DMS 273 treated with DMSO at 0.1 percent for 48 hours (cell line): ENCODE measurements at places on chromosomes 2 and 18.

DNA sequence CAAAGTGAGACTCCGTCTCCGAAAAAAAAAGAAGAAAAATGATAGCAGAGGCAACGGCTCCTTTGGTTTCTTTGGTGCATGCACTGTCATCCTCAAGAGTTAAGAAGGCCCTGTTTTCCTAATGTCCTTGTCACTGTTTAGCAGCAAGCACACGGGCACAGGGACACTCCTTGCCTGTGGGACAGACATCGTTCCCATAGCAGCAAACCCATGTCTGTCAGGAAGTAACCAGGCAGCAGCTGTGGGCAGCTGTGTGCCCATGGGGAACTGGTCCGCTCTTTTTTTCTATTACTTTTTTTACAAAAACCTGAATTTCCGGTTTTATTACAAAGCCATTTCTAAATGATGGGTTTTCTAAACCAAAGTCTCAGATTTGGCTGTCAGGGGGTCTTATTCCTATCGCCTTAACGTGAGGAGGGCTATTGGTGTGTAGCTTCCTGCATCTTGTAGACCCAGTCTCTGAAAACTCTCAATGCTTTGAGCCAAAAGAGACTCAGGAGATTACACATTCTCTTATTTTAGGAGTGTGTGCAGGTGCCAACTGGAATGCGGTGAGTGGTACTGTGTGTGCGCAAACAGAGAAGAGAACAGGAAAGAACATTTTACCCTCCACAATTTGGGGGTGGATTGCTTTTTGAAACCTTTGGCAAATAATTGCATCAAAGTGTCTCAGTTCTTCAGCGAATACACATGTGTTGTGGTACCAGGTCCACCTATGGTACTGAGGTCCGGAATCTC, 109.6 kb downstream of the COLEC12 start:
- DNase-seq: no peak

DNA sequence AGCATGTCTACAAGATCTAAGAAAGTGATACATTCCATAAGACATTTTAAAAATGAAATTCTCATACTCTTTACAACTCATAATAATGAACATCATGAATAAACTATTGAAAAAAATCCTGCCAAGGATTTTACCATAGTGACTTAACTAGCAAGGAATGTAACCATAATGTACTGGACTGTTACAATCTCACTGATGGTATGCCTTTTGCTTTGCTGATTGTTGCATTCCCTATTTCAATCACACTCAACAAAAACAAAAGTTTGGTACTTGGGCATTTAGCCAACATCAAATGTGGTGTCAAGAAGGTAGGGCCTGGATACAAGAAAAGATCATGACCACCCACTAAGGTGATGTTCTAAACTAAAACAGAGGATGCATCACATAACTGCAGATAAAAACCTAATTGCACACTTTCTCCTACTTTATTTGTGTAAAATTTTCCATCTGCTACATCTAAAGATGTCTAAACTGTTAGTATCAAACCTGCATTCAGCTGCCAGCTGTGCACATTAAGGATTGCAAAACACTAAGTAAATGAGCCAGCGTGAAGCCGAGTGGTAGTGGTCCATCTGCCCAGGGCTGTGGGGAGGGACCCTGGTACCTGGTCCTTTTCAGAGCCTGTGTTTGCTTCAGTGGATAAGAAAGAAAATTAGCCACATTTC, 564.4 kb downstream of the ZEB2 start:
- DNase-seq: peak; percentile 20

DNA sequence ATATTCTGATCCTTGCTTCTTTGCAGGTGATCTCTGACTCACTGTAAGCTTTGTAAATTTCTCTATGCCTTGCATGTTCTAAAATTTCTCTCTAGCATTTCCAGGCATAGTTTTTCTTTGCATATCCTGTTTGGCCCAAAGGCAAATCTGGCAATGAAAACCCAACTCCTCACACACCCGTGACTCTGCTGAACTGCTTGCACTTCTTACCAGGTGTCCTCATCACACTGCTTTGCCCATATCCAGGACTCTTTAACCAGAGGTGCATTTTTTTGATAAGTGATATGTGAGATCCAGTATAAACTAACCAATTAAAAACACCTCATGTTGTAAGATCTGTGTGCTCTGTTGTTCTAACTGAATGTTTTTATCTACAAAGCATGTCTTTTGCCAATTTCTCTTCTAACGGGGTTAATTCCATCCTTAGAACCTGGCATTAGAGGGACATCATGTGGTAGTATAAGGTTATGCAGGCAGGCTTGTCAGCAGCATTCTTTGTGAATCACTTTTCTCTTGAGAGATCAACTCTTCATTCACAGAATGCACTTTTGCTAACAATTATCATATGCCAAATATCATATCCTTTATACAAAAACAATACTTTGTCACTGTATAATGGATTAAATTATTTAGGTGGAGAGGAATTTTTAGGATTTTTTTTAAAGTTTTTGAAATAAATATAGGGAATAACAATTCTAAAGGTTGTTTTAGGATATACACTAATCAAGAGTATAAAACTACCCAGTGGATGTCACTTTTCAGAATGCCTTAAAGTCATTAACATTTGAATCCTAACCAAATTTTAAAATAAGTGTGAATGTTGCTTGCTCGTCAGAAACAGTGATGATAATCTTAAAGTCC, 20.8 kb upstream of the TMX3 start:
- no peak for DNase-seq

DNA sequence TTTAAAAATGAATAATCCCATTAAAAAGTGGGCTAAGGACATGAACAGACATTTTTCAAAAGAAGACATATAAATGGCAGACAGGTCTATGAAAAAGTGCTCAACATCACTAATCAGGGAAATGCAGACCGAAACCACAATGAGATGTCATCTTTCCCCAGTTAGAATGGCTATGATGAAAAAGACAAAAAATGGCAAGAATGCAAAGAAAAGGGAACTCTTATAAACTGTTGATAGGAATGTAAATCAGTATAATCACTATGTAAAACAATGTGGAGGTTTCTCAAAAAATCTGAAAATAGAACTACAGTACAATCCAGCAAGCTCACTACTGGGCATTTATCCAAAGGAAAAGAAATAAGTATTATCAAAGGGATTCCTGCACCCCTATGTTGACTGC, 169.2 kb downstream of the METTL4 start:
- no peak for DNase-seq

DNA sequence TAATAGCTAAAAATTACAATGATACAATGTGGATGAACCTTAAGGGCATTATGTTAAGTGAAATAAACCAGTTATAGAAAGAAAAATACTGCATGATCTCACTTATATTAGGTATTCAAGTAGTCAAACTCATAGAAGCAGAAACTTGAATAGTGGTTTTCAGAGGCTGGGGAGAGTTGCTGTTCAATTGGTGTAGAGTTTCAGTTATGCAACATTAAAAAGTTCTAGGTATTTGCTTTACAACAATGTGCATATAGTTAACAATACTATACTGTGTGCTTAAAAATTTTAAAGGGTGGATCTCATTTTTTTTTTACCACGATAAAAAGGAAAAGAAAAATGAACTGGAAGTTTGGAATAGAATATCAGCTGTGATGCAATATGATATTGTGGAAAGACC, 479.1 kb downstream of the SPAG16 start:
- no peak for DNase-seq

DNA sequence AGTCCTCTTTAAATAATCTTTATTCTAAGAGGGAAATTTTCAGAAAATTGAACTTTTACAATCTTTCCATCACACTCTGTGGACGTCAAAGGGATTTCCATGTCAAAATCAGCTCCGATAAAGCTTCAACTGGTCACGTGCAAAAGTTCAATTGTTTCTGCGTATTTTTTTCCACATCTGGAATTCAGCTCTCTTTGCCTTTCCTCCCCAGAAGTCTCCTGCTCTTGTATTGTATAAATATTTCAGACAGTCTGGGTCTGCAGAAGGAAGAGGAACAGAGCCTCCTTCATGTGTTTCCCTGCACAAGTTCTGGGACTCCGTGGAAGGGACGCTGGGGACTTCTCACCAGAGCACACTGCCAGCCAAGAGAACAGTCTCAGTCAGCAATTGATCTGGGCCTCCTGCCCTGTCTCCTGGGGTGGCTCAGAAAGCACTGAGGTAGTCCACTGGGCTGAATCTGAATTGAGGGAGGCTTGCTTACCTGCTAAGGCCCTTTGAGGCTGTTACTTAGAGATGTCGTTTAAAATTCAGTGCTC, 251.5 kb downstream of the TFCP2L1 start:
- no peak for DNase-seq

DNA sequence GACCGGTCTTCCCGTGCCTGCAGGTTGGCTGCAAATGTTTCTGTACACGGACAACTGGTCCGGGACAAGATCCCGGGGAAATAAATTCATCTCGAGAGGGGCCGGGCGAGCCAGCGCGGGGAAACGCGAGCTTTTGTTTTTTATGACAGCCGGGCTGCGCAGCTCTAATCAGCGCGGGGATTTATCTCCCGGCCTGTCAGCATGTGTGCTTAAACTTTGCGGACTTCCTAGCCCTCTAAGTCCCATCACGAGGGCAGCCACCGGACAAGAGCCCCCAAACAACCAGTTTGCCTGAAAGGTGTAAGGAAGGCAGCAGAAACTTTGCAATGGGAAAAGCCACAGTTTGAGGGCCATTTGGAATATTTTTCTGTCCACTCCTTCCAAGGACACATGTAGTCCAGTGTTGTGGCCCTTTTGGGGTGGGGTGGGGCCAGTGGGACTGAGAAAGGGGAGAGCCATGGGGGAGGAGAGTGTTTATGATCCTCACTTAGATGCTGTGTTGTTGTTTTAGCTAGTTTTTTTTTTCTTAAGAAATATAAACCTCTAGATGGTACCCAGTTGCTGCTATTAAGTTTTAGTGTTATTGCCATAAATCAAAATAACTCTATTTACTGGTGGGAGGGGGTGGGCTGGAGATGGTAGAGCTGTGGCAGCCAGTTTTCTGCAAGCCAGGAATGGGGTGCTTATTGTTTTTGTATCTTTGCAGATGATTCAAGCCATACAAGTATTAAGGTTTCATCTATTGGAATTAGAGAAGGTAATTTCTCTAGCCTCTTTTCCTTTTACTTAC, 6.0 kb downstream of the MEIS1 start:
- no peak for DNase-seq

DNA sequence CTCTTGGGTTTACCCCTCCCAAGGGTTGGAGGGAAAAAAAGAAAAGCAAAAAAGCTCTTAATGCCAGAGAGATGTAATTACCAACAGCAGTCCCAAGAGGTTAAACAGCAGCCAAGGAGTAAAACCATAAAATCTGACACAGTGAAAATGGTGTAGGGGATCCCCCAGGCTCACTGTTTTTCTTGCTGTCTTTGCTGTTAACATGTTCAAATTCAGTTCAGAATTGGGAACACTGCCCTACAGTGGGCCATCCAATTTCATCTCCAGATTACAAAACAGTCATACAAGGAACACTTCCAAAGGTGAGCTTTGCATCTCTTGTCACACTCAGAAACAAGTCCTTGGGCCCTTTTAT, 54.5 kb downstream of the PLEKHM3 start:
- DNase-seq: no peak

- DNase-seq: no peak
Observed at GRCh38 chr2:174974131-174974530, 31.1 kb downstream of the CHN1 start.

GRCh38 chr2:168244318-168244717, 3.1 kb downstream of the STK39 start:
- DNase-seq: peak; percentile 93

DNA sequence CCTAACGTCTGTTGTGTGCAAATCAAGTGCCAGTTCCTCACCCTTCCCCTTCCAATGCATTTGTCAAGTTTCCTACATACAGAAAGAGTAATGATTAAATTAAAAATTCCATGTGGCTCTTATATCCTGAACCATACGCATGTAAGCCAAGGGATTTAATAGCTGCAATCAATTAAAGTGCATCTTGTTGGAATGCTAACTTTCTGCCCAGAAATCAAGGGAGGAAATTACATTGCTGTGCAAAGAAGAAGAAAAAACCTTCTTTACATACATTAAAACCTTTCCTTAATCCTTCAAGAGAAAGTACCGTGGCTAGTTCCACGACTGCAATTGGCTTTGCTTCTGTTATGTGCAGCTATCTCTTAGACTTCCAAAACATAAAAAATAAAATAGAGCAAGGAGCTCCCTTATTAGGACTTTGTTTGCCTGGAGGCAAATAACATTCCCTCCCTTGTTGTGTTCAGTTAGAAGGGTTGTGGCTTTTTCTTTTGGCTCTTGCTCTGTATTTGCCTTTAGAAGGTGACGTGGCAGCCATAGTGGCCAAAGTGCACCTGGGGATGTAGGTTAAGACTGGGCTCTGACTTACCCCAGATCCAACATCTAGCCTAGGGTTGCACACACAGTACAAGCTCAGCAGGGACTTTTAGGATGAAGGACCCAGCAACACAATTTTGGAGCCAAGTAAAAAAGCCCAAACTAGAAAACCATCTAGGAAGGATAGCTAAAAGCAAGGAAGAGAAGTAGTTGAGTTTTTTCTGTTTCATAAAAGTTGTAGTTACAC, 158.3 kb downstream of the ANTXR1 start:
- DNase-seq: no peak

DNA sequence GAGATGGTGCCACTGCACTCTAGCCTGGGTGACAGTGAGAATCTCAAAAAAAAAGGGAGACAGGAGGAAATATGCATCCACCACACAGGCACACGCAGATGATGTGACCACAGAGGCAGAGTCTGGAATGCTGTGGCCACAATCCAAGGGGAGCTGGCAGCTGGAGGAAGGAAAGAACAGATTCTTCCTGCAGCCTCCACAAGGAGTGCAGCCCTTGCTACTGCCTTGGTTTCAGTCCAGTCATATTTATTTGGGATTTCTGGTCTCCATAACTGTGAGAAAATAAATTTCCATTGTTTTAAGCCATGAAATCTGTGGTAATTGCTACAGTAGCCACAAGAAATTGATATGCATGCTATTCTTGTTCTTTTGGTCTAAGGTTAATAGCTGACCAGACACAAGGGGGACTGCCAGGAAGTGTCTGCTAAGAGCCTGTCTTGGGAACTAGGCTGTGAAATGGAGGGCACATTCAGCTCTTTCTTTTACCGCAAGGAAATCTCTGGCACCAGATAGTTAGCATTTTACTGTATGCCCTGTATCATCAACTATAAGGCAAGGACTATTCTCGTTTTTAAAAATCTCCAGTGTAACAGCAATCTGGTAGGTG, 133.1 kb upstream of the SEC11C start:
- no peak for DNase-seq

DNA sequence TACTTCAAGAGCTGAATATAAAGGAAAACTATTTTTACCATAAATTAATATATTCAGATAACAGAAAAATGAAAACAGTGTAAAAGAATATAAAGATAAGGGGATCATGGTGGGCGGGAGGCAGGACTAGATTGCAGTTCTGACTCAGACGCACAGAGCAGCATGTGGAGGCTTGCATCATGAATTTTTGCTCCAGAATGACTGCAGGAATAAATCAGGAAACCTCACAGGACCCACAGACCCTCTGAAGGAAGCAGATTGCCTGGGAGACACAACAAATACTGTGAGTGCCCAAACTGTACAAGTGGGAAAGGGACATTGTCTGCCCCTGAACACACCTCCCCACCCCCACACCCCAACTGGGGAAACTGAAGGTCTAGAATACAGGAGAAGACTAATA, 19.2 kb upstream of the SIGLEC15 start:
- DNase-seq: peak; percentile 1

GRCh38 chr2:190722061-190722759, 73.3 kb downstream of the NAB1 start:
- DNase-seq: no peak
